ENCODE measurements at places on chromosomes 5 and 9.

DNA sequence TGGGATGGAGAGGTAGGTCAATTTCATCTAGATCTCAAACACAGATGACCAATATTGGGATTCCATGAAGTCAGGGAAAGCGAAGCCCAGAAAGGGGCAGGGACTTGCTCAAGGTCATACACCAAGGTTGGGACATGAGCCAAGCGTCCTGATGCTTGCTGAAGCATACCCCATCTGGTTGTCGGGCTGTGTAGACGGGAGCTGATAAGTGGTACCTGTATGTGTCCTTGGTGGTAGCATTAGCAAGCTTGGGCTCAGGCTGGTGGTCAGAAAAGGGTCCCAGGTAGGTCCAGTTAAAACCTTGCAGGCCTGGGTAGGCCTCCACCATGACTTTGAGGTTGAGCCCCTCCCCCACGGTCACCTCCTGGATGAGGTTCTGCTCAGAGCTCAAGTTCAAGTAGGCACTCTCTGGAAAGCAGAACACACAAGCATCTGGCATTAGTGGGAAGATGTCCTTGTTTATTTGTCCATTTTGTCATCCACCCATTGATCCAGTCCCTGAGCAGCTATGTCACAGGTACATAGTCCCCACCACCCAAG, 13.2 kb downstream of the CSF1R start:
- no peak for DNase-seq

DNA sequence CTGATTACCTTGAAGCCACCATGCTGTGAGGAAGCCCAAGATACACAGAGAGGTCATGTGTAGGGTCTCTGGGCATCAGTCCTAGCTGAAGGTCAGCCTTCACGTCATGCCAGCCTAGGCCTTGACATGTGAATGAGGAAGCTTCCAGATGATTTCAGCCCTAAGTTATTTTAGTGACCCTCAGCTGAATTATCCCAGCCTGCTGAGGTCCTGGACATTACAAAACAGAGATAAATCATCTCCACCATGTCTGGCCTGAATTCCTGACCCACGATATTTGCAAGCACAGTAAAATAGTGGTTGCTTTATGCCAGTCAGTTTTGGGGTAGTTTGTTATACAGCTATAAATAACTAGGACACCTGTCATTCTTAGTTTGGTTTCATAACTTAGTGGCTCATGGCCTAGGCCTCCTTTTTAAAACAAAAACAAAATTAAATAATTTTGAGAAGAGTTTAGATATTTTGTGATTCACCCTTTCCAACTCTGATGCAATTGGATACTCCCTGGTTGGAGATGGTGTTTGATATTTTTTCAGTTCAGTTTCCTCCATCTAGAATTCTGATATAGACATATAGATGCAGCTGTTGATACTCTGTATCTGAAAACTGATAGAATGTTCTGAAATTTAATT, 571.3 kb upstream of the CLINT1 start:
- no peak for DNase-seq

DNA sequence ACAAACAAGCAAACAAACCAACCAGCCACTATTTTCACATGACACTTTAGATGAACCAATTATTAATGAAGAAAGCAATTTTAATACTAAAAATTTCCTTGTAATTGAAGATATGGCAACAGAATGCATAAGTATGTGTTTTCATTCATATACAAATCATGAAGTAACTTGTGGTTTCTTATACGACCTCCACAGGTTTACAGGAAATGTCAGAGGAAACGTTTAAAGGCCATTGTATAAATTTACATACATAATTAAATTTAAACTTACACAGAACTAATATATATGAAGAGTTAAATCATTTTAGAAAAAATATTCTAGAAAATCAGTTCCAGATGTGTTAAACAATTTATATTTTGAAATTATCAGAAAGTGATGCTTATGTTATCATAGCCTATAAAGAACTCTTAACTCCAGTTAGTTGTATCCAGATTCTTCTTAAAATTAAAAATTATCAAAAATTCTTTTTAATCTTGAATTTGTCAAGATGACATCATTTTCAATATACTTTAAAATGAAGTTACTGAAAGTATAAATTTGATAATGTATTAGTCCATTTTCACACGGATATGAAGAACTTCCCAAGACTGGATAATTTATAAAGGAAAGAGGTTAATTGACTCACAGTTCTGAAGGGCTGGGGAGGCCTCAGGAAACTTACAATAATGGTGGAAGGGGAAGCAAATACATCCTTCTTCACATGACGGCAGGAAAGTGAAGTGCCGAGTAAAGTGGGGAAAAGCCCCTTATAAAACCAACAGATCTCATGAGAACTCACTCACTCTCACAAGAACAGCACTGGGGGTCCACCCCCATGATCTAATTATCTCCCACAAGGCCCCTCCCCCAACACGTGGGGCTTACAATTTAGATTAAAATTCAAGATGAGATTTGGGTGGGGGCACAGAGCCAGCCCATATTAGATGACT, 192.0 kb downstream of the PIK3R1 start:
- no peak for DNase-seq

DNA sequence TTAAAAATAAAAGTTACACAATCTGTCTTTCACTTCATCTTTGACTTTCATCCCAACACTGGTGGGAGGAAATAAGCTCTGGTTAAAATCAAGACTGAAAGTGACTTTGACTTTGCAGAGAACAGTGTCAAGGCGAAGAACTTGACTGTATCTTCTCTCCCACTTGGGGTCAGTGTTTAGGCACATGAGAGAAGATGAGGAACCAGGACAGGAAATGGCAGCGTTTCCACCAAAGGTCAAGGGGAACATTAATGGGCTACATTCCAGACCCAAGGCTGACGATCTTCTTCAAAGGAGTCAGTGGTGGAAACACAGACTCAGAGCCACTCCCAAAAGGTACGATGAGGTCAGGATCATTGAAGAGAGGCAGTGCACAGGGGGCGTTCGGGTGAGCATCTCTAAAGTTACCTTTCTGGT, 409.5 kb downstream of the ARHGEF28 start:
- no peak for DNase-seq

DNA sequence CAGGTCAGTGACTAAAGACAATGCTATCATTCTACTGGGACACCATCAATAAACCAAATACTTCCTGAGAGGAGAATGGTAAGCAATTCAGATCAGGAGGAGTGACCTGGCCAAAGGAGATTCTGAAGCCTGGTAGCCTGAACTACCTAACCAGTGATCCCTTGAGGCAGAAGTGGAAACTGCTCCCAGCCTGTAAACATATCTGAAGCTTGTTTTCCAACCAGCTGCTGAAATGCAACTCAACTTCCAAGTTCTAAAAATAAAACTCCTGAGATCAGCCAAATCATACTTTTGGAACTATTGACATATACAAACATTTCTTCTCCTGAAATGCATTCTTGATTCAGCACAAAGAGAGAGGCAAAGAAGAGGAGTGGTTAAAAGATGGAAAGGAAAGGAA, 204.1 kb downstream of the EBF1 start:
- DNase-seq = no peak

GRCh38 chr9:132596200-132596599, 13.8 kb downstream of the BARHL1 start:
- DNase-seq = no peak

DNA sequence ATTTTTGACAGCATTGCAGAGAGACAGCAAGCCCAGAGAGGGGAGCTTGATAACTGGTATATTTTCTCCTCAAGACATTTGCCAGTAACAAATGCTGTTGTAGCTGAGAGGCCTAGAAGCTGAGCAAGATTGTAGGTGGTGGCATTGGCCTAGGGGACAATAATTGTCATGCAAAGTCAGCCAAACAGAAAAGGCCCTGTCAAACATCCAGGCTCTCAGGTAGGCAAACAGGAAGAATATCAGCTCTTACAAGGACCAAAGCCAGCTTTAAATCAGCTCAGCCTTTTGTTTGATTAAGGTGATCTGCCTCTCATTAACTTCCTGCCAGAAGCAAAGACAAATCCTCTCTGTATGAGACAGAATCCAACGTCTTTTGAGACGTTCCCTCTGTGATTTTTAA, 29.7 kb upstream of the BARX1 start:
- no peak for DNase-seq
